ACHN (cell line): ENCODE measurements at places on chromosomes 2 and 18.

GRCh38 chr2:160254189-160254762 lies 54.2 kb upstream of the ITGB6 start:
- peak; percentile 23 for DNase-seq

DNA sequence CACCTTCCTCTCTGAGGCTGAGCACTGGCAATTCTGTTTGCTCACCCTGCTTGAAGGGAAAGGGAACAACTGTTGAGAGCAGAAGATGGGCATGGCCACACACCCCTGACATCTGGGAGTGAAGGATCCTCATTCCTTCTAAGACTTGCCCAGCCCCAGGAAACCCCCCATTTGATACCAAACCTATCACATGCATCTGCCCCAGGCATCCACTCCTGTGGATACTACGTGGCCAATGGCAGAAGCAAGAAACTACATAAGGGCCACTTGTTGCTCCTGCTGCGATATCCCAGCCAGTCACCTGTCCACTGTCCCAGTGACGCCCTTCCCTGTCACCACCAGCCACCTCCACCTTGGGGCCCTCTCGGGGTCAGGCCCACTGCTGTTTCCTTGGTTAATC lies 185.2 kb downstream of the SMAD2 start:
- no peak for DNase-seq

GRCh38 chr2:20443276-20443920 lies 3.5 kb upstream of the RHOB start:
- peak; percentile 92 for DNase-seq

GRCh38 chr2:216343221-216343980 lies 28.9 kb downstream of the MARCHF4 start:
- no peak for DNase-seq

DNA sequence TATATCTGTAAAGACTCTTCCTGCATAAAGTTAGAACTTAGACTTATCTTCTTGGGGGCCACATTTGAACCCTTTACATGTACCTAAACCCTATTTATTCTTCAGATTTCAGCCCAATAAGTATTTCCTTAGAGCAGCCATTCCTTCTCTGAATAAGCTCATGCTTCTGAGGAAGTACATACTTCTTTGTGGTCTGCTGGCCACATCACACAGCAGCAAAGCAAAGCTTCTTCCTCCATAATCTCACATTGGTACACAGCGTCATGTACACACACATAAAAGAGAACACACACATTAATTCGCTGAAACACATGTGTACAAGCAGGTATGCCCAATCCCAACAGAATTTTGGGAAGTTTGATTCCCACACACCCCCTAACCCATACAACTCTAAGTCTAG lies 331.0 kb downstream of the CDH2 start:
- DNase-seq = no peak

DNA sequence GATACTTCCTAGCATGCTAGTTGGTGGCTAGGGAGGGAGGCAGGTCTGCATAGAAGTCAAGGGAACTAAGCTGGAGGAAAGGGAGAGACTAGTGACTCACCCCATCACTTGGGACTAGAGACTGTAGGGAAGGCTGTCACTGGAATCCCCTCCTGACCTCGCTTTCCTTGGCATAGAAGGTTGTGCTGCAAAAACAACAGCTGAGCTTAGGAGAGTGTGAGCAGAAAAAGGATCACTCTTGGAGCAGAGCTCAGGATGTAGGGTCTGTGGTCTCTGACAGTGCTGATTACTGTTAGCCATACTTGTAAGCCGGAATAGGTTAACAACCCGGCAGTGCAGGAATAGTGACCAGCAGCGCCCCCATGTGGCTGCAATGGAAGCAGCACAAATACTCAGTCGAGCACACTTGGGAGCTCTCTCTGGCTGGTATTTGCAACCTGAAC lies 66.9 kb upstream of the SMAD2 start:
- peak; percentile 6 for DNase-seq
